ENCODE measurements at places on chromosomes 2 and 18.
A peak's percentile ranks its signal among the peaks of the same experiment; 100 is the strongest.

DNA sequence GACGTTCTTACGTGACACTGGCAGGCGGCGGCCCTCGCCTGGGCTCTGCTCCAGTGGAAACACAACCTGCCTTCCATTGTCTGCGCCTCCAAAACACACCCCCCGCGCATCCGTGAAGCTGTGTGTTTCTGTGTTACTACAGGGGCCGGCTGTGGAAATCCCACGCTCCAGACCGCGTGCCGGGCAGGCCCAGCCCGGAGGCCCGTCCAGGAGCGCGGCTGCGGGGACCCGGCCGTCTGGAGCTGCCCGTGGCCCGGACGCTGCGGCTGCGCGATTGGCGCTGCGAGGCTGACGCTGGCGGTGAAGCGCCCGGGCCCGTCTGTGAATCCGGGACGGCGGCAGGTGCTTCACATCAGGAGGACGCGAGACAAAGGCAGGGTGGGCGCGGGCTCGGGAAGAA, 670.3 kb upstream of the SALL3 start:
- no peak for DNase-seq

DNA sequence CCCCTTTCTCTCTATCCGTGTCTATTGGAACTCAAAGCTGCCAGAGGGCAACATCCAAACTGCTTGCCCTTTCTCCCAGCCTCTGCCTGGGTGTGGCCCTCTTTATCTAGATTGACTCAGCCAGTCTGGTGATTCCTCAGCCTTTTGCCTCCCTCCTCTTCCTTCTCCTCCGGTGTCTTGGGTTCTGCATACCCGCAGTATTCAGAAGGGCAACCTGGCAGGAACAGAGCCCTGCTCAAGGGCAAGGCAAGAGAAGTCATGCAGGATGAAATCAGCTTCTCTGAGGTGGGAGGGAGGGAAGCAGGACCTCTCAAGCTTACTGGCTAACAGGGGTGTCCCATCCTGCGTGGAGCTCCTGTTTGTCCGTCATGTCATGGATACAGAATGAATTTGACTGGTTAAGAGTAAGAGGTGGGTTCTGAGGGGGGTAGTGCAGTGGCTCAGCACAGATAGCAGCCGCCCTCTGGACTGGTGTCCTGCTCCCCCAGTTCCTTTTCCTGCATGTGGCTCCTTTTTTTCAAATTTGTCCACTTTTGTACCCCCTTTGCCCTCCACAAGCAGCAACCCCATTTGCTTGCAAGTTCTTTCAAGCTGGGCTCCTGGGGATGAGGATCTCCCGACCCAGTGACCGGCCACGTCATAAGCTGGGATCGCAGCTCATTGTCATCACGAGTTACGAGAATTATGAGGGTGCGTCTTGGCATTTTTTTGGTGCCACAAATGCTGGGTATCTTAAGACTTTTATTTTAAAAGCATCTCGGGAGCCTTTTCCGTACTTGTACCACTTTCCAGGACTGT, 154.1 kb downstream of the FHOD3 start:
- DNase-seq: no peak

DNA sequence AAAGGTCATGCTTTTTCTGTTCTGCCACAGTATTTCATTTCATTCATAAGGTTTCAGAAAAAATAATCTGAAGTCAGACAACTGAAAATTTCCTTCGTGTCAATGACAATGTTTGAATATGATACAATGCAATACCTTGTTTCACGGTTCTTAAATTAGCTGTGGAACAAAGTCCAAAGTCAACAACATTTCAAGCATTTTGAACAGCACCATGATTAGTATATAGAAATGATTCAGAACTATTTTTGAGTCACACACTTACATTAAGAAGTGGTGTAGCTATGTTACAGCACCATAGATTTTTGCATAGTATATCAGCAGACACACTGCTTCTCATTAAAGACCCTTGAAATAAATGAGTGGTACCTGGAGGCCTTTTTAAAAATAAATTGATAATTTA, 178.3 kb upstream of the DSEL start:
- DNase-seq: no peak

DNA sequence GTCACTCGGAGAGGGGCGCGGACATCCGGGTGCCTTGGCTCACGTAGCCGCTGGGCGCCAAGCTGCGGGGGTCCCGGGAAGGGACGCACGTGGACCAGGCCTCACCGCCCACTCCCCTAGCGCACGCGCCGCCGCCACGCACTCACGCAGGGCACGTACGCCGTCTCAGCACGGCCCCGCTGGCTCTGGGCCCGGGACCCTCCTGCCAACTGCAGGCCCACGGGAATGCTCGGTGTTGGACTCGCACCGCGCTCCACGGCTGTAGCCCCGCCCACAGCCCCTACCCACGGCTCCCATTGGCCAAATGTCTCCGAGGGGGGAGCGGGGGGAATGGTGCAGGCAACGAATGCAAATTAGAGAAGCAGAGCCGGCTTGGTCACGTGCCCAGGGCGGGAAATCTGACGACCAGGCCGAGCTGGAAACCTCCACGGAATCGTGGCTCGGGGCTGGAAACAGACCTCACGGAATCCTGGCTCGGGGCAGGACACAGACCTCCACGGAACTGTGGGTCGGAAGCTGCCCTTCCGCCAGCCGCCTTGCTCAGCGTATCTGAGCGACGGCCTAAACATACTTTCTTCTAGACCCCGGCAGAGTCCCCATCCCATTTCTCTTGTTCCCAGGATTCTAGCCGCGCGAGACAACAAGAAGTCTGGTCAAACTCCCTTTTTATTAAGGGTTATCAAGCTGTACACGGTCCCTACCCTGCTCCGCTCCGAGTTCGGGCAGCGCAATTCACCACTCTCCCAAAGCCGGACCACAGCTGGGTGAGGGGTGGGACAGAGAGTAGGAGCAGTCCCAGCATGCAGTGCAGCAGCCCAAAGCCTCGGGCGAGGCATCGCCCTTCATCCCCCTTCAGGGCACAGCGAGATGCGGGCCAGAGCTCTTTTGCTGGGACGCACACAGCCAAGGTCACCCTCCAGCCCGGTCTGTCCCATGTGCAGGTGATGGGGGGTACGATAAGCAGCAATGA, at the start of gene ABCB6:
Gene ABCB6 (minus strand): TSS at position 227 of the 970 bp plus-strand sequence. CDS start 285 bp downstream, outside the sequence.
- peak; percentile 63 for DNase-seq

- no peak for DNase-seq
These were observed 124.5 kb downstream of the SMAD7 start for GRCh38 chr18:48826271-48826670.

DNA sequence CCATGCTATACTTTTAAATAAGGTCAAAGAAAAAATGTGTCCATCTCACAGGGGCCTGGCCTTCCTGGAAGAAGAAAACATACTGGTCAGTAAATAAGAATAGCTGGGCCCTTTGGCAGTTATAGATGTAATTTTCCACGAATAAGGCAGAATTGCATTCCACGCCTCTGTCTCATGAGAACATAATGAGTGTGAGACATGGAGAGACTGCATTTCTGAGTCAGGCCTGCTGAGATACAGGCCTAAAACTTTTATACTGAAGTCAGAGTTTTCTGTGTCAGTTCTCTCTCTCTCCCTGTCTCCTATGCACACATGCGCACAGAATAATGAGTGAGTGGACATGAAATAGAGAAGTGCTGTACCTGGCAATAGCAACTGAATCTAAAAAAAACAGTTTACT, 20.4 kb upstream of the IL1R1 start:
- no peak for DNase-seq

DNA sequence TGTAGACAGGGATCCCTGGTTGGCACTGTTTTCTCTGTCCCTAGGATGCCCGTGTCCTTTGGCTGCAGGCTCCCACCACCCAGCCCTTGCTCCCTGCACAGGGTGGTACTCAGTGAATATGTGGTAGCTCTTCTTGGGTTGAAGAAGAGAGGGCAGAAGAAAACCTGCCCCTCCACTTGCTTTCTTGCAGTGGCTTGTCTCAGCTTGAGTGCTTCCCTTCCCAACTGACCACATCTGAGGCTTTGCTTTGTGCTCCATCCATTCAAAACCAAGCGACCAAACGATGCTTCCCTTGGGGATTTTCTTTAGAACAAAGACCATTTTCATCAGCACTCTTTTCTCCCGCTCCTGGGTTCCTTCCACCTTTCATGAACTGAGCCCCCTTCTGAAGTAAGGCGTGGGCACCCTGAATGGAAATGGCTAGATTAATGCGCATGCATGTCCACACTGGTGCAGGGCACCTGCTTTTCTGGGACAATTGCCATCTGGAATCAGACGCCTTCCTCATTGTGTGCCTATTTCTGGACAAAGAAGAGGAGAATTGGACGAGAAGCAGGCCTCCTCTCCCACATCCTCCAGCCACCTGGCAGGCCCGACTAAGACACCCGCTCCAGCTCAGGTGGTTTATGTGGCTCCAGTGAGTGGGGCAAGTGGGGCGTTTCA, 59.1 kb downstream of the ARL4C start:
- no peak for DNase-seq

- no peak for DNase-seq
These were observed 79.4 kb upstream of the SRD5A2 start for GRCh38 chr2:31660165-31660564.

- DNase-seq: no peak
These were observed 643 bp downstream of the PLCL1 start for GRCh38 chr2:197804758-197805714.

DNA sequence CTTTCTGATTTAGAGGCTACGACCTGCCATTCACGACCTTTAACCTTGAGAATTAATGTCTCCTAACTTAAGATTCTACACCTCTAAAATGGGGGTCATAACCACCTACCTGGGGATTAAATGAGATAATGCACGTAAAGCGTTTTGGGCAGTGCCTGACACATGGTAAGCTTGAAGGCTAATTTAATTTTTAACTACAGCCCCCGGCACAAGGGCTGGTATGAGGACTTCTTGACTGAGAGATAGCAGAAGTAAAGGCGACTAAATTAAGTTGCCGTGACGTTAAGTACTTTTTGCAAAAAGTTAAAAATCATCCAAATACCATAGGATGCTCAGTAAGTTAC, 549 bp downstream of the MRPL35 start:
- DNase-seq: no peak

- DNase-seq: no peak
These were observed 1616.8 kb upstream of the ACVR2A start for GRCh38 chr2:146228020-146228393.

- no peak for DNase-seq
These were observed 75.0 kb upstream of the MSTN start for GRCh38 chr2:190137561-190137960.

DNA sequence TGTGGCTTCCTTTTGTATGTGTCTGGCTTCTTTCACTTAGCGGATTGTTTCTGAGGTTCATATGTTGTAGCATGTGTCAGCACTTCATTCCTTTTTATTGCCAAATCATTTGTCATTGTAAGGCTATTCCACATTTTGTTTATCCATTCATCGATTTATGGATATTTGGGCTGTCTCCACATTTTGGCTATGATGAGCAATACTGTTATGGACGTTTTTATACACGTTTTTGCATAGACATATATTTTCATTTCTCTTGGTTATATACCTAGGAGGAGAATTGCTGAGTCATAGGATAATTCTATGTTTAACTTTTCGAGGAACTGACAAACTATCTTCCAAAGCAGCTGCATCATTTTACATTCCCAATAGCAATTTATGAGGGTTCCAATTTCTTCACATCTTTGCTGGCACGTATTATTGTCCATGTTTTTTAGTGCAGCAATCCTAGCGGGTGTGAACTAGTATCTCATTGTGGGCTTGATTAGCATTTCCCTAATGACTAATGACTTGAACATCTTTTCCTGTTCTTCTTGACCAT, 48.1 kb upstream of the TBC1D8 start:
- no peak for DNase-seq

- DNase-seq: no peak
These were observed 460.8 kb upstream of the CHST9 start for GRCh38 chr18:27645929-27646328.

DNA sequence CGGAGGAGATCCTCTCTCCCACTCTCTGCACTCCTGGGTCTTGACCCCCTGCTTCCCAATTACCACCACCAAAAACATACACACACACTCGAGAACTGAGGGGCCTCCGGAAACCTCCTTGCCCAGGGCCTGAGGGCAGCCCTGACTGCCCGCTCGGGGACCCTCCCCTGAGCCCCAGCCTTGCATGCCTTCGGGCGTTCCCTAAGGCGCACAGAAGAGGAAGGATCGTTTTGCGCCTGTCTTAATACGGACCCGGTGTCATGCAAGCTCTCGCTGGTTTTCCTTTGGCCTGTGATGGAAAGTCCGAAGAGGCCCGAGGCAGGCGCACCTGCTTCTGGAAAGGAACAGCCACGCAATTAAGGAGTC, 19.8 kb downstream of the POU3F3 start:
- no peak for DNase-seq

DNA sequence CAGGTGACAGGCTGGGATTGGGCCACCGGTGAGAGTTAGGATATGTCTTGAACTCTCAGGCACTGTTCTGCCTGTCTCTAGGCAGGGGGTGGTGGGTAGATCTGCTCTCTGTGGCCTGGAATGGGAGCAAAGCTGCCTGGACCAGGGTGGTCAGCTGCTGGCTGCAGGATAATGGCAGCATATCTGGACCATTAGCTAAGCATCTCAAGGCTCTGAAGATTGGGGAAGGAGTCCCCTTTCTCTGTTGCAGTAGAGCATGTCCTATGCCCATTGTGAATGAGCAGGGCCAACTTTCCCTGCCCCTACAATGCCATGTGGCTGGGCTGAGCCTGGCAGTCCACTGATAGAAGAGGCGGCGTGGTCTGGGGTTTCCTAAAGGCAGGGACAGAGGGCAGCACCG, 34.6 kb downstream of the LOXHD1 start:
- DNase-seq: no peak

Measured in activated CD4-positive, alpha-beta T cell treated with anti-CD3 and anti-CD28 coated beads, Interleukin-2, amount 50 U/mL, for 24 hours (primary cell).